ENCODE measurements at places on chromosomes 7 and 10.

- DNase-seq, result no peak
Observed at GRCh38 chr10:71077796-71078453, 134.4 kb upstream of the UNC5B start.

- no peak for DNase-seq
Observed at GRCh38 chr10:72772031-72772430, 80.1 kb downstream of the MCU start.

GRCh38 chr7:102933763-102934162 is 21.0 kb downstream of the LRRC17 start:
- peak; percentile 17 for DNase-seq

- DNase-seq, result no peak
Observed at GRCh38 chr7:31123321-31123720, 71.2 kb downstream of the ADCYAP1R1 start.

DNA sequence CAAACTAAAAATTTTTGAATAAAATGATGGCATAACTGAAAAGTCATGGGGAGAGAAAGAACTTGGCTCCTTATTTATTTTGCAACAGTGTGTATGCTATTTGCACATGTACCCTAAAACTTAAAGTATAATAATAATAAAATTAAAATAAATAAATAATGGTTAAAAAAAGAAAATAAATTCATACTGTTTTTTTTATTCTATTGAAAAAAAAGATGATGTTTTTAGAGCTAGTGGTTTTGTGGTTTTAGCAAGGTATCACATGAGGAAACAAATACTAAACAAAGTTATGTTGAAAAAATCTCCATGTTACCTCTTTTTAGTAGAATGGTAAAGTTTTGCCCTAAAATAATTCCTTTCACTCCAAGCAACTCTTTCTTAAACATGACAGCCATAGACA is 26.2 kb downstream of the TMEM168 start:
- no peak for DNase-seq

DNA sequence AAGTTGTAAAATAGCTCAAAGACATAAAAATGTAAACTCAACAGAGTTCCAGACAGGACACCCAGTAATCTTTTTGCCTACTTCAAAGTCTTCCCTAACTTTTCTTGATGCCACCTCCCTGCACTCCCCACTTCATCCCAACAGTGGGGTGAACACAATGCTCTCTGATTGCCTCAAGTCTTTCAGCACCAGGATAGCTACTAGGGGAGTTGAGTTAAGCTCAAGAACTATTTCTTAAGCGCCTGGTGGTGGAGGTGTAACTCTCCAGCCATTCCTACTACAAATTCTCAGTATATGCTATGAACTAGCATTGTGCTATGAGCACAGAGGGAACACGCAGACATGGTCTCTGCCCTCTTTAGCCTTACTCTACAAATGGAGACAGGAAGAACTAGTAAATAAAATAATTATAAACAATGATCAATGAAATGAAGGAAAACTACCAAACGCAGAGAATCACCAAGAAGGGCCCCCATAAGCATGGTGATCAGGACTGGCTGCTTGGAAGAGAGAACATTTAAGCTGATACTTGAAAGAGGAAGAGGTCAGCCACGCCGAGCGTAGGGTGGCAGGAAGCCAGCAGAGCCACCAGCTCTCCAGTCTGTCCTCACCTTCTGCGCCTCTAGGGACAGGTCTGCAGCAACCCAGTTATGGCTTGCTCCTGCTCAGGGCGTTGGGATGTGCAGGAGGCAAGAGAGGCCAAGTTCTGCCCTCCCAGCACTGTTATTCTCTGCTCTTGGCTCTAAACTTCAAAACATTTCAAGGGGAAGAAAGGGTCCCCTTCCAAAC is 16.7 kb upstream of the FRA10AC1 start:
- DNase-seq, result no peak

GRCh38 chr10:91242940-91243339 is 22.5 kb downstream of the PCGF5 start:
- DNase-seq, result no peak

GRCh38 chr7:23004247-23004520 is 9.7 kb downstream of the HYCC1 start:
- no peak for DNase-seq

DNA sequence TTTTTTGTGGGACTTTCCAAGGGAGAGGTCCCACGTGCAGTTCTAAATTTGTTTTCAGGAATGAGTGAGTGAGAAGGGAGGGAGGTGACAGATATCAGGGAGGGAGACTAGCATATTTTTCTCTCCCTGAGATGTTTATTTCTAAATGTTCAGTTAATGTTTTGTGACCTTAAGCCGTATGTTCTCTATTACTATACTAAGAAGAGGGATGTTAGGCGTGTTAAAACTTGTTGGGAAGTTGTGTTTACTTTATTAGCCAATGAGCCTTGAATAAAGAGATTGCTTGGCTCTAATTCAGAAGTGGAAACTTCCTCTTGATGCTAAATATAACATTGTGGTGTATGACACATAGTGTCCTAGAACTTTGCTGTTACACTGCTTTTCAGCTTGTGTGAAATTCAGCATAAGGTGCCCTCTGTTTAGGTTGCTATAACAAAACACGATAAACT is 37.3 kb downstream of the DNAH11 start:
- no peak for DNase-seq

- peak; percentile 16 for DNase-seq
Observed at GRCh38 chr10:93006435-93007039, 54.1 kb upstream of the CYP26C1 start.
